ENCODE measurements at places on chromosomes 2 and 18.

GRCh38 chr18:77650799-77651385, 401.2 kb downstream of the GALR1 start:
- DNase-seq = peak; percentile 62

GRCh38 chr18:22322243-22322691, 95.4 kb downstream of the CTAGE1 start:
- DNase-seq = no peak

- DNase-seq = no peak
Measured at GRCh38 chr2:170191166-170191866, 13.4 kb downstream of the MYO3B start.

DNA sequence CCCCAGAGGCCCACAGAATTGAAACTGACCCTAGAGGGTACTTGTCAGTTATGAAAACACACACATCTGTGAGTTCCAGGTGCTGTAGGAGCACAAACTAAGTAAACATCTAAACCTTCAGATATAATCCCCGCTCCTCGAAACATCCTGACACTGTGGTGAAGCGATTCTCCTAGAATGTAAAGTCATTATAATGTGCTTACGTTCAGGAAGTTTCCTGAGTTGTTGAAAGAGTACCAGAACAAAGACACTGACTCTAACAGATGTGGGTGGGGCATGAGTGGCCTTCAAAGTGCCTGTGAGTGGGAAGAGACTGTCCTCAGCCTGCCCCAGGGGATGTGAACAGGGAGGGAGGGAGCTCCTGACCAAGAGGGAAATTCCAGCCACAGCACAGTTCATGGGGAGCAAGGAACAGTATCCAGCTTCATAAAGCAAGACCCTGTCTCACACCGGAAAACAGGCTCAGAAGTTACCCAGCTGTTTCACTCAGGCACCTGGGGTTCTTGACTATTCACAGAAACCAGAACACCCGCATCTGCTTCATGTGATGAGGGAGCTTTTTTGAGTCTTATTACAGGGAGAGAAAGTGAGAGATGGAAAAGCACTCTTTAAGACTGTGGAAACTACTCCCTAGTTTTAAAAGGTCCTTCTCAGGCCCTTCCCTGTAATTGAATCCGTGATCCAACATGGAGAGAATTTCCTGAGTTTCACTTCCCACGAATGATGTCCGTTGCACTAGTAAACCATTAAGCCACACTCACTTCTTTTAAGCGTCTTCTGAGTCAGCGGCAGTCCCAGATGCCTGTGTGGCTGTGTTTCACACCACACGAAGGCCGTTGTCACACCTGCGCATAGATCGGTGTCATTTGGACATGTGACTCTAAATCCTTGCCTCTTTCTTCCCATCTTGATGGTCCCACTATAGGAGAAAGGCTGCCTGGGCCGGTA, 88.6 kb upstream of the EML6 start:
- DNase-seq = no peak

DNA sequence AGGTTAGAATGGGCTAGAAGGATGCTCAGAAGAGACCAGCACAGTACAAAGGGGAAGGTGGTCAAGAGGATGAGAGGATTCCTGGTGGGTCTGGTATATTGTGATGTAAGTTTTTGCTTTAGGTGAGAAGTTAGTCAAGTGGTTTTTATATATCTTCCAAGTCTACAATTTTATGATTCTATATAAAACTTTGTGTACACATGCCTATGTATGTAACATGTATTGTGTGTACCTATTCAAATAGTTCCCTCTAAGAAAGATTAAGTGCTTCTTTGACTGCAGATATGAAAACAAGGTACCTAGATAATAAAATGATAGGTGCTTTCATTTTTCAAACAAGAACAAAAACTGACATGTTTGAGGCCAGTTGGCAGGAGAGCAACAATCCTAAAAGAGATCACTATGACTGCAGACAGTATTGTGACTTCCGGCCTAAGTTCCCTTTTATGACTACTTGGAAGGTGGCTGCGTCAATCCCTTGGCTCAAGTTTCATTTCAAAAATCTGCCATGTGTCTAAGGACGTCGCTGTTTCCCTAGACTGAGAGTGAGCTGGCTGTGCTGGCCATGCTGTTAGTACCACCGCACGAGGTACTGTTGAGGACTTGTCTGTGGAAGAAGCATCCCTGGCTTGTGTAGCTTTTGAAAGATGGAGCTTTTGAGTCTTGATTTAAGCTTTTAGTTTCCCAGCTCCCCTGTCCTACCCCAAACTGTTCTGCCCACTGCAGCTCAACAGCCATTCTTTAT, 123.1 kb downstream of the PRPF40A start:
- DNase-seq = peak; percentile 65

DNA sequence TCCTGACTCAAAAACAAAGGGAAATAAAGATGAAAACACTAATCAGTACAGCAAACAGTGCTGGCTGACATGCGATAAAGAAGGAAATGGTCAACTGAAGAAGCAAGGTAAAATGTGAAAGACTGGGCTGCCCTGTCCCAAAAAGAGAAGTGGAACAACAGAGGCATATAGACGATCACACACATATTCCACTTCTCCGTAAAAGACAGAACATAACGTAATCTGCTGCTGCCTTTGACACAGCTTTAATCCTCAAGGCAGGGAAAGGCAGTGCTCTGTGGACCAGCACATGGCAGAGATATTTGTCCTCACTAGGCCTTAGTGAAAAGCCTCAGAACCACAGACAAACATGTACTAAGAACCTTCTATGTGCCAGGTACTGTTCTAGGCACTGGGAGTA, 24.3 kb upstream of the REL start:
- DNase-seq = no peak

- peak; percentile 34 for DNase-seq
Measured at GRCh38 chr2:216139884-216140283, 30.7 kb downstream of the XRCC5 start.

DNA sequence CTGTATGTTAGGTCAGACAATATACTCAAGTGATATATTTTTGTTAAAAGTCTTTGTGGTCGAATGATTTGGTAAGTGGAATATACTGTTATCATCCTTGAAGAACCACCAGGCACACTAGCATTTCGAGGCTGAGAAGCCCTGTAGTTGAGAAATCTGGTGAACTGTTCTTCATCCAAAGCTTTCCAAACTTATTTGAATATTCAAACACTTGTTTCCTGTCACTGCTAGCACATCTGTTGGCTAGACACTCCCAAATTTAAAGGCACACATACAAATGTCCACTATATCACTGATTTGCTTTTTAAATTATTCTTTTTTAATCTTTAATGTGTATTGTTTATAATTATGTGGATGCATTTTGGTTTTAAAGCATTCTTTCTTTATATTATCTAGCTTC, 241.9 kb upstream of the CNTNAP5 start:
- DNase-seq = no peak

GRCh38 chr2:9594366-9595054, 36.3 kb downstream of the YWHAQ start:
- peak; percentile 80 for DNase-seq

- no peak for DNase-seq
Measured at GRCh38 chr18:25177631-25178030, 174.3 kb downstream of the ZNF521 start.

GRCh38 chr18:12238826-12239225, 15.3 kb upstream of the CIDEA start:
- DNase-seq = no peak

GRCh38 chr18:3623769-3624545, 174.0 kb downstream of the TGIF1 start:
- DNase-seq = peak; percentile 23

DNA sequence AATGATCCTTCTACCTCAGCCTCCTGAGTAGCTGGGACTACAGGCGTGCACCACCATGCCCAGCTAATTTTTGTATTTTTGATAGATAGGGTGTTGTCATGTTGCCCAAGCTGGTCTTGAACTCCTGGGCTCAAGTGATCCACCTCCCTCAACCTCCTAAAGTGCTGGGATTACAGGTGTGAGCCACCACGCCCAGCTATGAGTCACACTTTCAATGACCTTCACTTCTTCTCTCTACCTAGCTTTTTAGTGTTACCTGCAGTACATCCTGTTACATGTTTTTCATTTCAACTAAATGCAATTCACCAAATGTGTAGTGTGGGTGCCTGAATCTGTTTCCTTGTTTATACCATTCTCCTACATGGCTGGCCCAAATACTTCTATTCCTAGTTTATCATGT, 64.0 kb downstream of the SLC39A10 start:
- DNase-seq = no peak

GRCh38 chr2:134975281-134976009, 56.8 kb downstream of the CCNT2 start:
- no peak for DNase-seq

DNA sequence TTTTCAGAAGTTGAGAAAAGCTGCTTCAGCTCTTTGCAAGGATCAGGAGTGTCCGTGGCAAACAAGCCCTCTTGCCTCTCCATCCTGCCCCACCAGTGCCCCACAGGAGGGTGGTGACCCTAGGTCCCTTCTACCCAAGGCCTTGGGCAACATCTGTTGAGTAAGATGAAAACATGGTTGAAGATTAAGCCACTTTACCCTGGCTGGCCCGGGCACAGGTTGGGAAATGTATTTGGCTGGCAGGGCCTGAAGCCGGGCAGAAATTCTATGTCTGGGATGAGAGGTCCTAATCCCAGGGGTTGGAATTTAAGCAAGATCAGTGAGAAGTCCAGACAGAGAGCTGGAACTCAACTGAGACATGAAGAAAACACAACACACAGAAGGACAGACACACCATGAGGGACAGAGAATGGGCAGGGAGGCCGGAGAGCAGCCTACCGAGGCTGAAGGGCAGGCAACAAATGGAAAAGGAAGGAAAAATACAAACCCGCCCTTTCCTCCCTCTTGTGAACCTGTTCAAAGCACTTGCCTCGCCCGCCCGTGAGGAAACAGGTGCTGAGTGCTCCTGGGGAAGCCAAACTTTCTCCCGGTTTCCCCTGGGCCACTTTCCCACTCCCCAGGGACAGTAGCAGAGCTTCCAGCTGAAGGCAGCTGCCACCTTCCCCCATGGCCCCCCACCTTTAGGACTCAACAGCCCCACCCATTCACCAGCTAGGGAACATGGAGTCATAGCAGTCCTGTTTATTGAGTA, 86.1 kb downstream of the TNS1 start:
- no peak for DNase-seq

DNA sequence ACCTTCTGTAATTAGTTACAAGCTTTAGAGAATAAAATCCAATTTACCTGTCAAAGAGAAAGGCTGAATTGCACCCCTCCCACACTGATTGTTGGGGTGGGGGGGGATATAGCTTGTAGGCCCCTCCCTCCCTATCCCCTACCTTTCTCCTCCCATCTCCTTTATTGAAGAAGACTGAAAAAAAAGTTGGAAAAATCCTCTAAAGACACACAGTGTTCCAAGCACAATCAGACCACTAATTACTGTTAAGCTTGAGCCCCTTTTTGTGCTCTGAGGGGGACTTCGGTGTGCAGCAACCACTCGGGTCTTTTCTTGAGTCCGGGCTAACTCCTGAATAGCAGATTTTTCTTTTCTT, 43.0 kb upstream of the FZD5 start:
- no peak for DNase-seq

DNA sequence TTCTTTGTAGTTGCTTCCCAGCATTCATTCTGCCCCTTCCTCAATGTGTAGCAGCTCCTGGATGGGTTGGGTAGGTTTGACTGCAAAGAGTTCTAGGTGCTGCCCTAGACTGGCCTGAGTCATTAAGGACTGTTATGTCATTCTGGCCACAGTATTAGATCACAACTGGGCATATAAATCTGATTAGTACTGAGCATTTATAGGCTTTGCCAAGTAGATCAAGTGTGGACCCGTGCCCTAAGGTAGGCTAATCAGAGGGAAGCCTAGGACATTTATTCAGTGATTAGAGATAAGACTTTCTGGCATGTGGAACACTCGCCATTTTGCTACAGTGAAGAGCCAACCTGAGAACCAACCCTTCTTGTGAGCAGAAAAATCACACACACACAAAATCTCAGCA, 2.7 kb downstream of the KATNAL2 start:
- DNase-seq = no peak
